HEK293T (cell line): ENCODE measurements at places on chromosomes 3 and 15.

DNA sequence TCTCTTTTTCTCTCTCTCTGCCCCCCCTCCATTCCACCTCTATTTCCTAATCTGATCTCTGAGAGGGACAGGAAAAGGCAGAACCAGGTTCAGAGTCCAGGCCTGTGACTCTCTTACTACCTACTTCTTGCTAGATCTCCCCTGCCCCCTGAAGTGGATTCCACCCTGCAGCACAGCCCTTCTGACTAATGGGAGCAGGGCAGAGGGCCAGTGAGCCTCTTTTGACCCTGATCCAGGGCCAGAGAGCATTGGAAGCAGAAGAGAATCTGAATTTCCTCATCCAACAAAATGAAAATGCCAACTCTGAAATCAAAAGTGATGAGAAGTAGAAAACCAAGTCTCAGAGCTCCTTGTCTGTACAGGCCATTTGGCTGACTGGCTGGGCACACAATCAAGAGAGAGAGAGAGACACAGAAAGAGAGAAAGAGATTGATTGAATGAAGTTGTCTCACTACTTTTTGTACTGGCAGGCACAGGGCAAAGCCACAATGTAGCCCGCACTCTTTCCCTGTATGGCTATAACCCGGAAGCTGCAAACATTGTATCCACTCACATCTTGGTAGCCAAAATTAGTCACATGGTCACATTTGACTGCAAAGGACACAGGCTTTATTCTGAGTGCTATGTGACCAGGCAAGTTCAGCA, 31.6 kb upstream of the GLCE start:
- no peak for DNase-seq

DNA sequence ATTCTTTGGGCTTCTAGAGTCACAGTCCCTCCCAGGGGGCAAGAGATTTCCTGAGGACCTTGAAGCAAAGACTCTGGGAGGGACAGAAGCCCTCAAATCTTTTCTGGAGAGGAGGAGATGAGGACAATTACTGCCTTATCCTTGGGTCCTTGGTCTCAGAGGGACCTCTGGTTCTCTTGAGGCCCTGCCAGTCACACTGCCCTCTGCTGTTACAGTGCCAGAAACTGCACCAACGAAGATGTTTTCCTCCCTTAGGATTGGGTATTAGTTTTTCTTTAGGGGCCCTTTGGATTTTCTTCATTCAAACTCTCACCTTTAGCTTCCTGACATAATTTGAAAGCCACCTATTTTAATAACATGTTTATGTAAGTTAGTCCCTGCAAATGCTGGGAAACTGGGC, 58.2 kb upstream of the SCN5A start:
- DNase-seq, result peak; percentile 38

DNA sequence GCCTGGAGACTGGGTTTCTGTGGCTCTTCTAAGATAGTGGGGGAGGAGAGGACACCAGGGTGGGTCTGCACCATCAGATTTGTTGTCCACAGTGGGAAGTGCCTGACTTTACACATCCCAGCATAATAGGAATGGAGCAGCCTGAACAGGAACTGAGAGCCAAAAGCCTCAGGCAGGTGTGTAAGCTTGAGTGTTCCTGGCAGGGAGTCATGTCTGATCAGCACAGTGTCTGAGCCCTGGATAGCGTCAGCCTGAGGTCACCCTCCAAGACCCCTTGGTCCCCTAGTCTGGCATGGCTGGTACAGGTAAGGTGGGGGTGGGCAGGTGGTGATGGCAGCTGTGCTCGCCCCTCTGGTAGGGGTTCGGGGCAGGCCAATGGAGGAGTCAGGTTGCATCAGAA, 20.2 kb downstream of the INSYN1 start:
- DNase-seq, result no peak

DNA sequence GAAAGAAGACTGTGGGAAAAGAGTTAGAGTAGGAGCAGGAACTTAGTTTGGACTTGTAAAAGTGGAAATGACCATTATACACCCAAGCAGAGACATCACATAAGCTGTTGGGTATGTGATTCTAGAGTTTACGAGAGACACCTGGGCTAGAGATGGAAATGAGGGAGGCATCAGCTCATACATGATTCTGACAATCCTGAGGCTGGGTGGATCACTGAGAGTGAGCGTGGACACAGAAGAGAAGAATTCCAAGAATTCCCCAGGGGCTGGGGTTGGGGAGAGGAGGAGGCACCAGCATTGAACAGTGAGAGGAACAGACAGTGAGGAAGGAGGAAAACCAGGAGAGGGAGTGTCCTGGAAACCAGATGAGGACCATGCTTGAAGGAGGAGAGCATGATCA, 113.5 kb downstream of the KCNAB1 start:
- no peak for DNase-seq

DNA sequence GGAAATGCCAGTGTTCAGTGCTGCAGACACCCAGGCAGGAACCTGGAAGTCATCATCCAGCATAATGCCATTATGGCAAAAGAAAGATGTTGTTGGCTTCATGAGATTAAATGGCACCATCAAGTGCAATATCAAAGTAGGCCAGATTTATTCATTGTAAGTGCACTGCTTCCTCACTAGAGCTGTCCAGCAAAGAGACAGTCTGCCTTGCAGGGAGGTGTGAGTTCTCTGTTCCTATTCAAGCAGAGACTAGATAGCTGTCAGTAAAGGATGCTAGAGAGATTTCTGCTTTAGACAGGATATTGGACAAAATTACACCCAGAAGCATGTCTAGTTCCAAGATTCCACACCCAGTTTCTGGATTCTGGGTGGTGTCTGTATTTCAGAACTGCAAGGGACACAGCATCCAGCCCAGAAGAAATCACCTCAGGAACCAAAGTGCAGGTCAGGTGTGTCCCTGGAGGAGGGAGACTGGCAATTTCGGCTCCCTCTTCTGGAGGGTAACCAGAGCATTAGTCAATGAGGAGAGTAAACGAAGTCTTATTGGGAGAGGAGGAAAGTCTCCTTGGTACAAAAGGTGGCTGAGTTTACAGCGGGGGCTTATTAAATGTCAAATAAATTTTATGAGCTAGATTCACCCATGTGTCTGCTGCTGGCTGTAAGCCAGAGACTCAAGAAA, 377.3 kb downstream of the EPHB1 start:
- DNase-seq, result no peak

- DNase-seq, result no peak
These were observed 1079.5 kb downstream of the IGSF11 start for GRCh38 chr3:117955196-117955595.

DNA sequence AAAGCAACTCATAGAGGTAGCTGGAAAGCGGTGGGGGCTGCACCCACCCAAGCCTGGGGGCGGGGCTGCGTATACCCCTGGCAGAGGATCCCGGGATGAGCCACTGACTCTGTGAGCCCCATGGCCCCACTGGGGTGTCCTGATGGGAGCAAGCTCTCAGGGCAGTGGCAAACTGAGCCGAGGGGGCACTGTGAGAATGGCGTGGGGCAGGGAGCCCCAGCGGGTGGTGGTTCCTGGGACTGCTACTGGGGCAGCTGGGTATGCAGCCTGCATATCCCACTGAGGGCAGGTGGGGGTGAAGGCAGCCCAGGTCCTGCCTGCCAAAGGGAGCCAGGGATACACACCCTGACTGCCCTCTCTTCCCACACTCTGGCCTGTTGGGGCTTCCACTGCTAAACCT, 59.4 kb downstream of the DNAJB8 start:
- DNase-seq, result no peak

GRCh38 chr3:40120806-40121205, 188.7 kb upstream of the EIF1B start:
- no peak for DNase-seq

- no peak for DNase-seq
These were observed 354.3 kb upstream of the TRIM42 start for GRCh38 chr3:140323561-140323960.
